ENCODE measurements at places on chromosomes 1 and 21. TPM values are rescaled to one million over a fixed set of nuclear protein-coding genes. Genes with fewer than 3 reads are reported as not detected.

Gene FCER1G
- 0.63 TPM for total RNA-seq

Gene SLC22A15
- total RNA-seq = 0.36 TPM

Gene AADACL4
- not detected for total RNA-seq

Gene AGBL4
- not detected for total RNA-seq

Gene HSF2BP
- total RNA-seq = 1.3 TPM

Gene FCRL3
- 0.05 TPM for total RNA-seq

DNA sequence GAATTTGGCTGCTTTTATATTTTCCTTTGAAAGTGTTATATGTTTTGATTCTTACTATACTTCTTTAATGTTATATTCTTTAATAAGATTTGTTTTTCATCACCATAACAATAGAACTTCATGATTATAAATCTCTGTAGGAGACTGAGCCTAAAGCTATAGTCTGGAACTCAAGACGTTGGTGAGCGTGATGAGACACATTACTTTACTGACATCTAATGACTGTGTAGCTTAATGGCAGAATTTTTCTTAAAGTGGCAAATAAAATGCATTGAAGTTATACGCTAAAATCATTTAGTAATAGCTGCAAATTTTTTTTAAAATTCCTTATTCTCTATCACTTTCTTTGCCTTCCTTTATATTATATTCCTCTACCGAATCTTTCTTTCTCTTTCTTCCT, 56.1 kb upstream of the HAO2 start:
- H3K27me3 ChIP-seq = peaks cover 26% of the 10 kb centered on the region
- H3K36me3 ChIP-seq = no peaks in the 10 kb centered on the region
- H3K27ac ChIP-seq = no peak overlapping the region
- no peak for DNase-seq
- peaks cover 2% of the 10 kb centered on the region for H3K4me1 ChIP-seq

DNA sequence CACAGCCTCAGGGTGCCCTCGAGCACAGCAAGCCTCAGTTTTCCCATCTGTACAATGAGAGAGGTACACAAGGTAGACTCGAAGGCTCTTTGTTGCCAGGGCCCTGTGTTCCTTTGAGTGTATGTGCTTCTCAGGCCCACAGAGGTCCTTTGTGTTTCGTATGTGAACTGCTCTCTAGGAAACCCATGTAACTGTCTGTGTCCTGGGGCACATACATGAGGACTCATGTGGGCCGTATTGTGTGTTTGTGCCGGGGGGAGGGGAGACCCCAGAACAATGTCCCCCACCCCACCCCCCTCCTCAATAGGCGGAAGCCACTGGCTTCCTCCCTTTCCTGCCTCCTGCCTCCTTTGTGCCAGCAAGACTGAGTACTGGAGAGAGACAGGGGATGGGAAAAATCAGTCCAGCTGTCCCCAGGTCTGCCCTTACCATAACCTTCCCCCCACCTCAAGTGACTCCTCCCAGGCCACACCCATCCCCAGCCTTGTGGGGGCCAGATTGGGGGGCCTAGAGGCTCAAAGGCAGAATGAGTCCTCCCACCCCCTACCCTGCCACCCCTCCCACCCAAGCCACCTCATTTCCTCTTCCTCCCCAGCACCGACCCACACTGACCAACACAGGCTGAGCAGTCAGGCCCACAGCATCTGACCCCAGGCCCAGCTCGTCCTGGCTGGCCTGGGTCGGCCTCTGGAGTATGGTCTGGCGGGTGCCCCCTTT, at the start of gene TIE1:
Gene TIE1 (plus strand): TSS at position 605 of the 717 bp plus-strand sequence. CDS start 90 bp downstream, at position 695.
- no peaks in the 10 kb centered on the region for H3K27me3 ChIP-seq
- no peak within 1 kb of the TSS for H3K27ac ChIP-seq
- DNase-seq = no peak
- peaks cover 15% of the 10 kb centered on the region for H3K4me1 ChIP-seq
- H3K36me3 ChIP-seq = no peaks in the 10 kb centered on the region
- no peak within 1 kb of the TSS for H3K4me3 ChIP-seq

GRCh38 chr1:204292740-204293139, 67.0 kb downstream of the PLEKHA6 start:
- H3K27ac ChIP-seq = no peak overlapping the region
- DNase-seq = no peak
- H3K4me1 ChIP-seq = peaks cover 4% of the 10 kb centered on the region
- no peaks in the 10 kb centered on the region for H3K36me3 ChIP-seq
- H3K4me3 ChIP-seq = no peak overlapping the region
- H3K27me3 ChIP-seq = peaks cover 40% of the 10 kb centered on the region

DNA sequence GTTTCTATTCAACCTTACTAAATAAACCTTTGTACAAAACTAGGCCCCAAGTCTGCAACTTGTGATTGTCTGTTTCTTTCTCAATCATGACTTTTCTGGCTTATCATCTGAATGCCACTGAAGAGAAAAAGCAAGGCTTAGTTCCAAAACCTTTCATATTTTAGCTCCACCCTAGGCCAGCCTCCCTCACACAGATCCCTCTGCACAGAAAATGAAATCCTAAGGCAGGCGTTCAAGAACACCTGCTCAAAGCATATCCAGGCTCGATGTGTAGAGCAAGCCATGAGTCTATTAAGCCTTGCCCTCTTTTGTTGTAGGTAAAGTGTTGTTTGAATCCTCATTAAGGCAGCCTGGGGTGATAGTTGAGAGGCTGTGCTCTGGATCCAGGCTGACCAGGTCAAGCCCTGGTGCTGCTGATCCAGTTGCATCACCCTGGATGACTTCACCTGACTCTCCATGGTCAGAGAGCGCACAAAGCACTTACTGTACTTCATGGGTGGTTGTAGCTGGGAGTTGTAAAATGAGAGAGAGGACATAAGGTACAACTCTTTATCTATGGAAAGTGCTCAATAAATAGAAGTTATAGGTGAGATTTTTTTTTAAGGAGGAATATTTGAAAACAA, 39.0 kb downstream of the FYB2 start:
- no peaks in the 10 kb centered on the region for H3K27me3 ChIP-seq
- H3K4me3 ChIP-seq = no peak overlapping the region
- H3K27ac ChIP-seq = no peak overlapping the region

GRCh38 chr21:35697321-35697808, 363.0 kb downstream of the SETD4 start:
- DNase-seq = no peak
- H3K4me1 ChIP-seq = no peaks in the 10 kb centered on the region
- H3K27ac ChIP-seq = no peak overlapping the region
- peaks cover 10% of the 10 kb centered on the region for H3K27me3 ChIP-seq
- H3K36me3 ChIP-seq = no peaks in the 10 kb centered on the region

GRCh38 chr1:41478118-41478748, 6.2 kb downstream of the EDN2 start:
- no peaks in the 10 kb centered on the region for H3K36me3 ChIP-seq
- no peak overlapping the region for H3K4me3 ChIP-seq
- peaks cover 2% of the 10 kb centered on the region for H3K4me1 ChIP-seq
- no peak overlapping the region for H3K27ac ChIP-seq
- H3K27me3 ChIP-seq = peaks cover 4% of the 10 kb centered on the region

- no peak overlapping the region for H3K27ac ChIP-seq
- peaks cover 8% of the 10 kb centered on the region for H3K4me1 ChIP-seq
- no peak for DNase-seq
These were observed 16.7 kb downstream of the SOAT1 start for GRCh38 chr1:179310291-179310690.

- no peaks in the 10 kb centered on the region for H3K27me3 ChIP-seq
- no peak overlapping the region for H3K27ac ChIP-seq
- no peak for DNase-seq
- H3K4me1 ChIP-seq = peaks cover 2% of the 10 kb centered on the region
- H3K36me3 ChIP-seq = peaks cover 16% of the 10 kb centered on the region
These were observed 86.5 kb downstream of the PATJ start for GRCh38 chr1:61828805-61829204.

GRCh38 chr1:154962156-154962749, 671 bp upstream of the PYGO2 start:
- H3K36me3 ChIP-seq = peaks cover 44% of the 10 kb centered on the region
- peak overlapping the region; percentile 90 for H3K4me3 ChIP-seq
- no peaks in the 10 kb centered on the region for H3K27me3 ChIP-seq
- peak overlapping the region; percentile 88 for H3K27ac ChIP-seq
- H3K4me1 ChIP-seq = peaks cover 24% of the 10 kb centered on the region

- peaks cover 9% of the 10 kb centered on the region for H3K4me1 ChIP-seq
- peaks cover 73% of the 10 kb centered on the region for H3K27me3 ChIP-seq
- DNase-seq = no peak
- no peak overlapping the region for H3K27ac ChIP-seq
These were observed 2.1 kb downstream of the LHX8 start for GRCh38 chr1:75136195-75136815.

DNA sequence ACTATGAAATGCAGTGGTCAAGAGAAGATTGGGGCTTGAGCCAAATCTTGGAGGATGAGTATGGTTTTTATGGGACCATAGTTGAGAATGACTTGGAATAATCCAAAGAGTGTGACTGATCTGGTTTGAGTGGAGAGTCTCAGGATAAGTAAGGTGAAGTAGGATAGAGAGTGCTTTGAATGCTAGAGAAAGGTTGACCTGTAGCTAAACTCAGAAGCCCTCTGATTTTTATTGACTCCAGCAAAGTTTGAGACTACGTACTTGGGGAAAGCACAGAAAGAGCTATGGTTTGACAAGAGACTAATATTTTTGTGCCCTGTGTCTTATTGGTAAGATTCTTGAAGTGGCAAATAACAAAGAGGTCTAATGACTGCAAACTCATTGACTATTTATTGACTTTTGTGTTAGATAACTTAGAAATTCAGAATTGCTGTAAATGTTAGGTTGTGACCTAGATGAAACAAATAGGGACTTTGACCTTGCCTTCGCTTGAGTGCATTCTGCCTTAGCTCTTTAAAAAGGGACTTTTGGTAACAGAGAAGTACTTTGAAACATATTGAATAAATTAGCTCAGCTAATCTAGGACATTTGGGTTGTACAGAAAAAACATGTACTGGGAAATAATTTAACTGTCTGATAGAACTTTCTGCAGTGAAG, 35.1 kb downstream of the UAP1 start:
- H3K36me3 ChIP-seq = peaks cover 16% of the 10 kb centered on the region
- no peak overlapping the region for H3K4me3 ChIP-seq
- no peak overlapping the region for H3K27ac ChIP-seq
- H3K27me3 ChIP-seq = no peaks in the 10 kb centered on the region
- no peaks in the 10 kb centered on the region for H3K4me1 ChIP-seq
- no peak for DNase-seq

DNA sequence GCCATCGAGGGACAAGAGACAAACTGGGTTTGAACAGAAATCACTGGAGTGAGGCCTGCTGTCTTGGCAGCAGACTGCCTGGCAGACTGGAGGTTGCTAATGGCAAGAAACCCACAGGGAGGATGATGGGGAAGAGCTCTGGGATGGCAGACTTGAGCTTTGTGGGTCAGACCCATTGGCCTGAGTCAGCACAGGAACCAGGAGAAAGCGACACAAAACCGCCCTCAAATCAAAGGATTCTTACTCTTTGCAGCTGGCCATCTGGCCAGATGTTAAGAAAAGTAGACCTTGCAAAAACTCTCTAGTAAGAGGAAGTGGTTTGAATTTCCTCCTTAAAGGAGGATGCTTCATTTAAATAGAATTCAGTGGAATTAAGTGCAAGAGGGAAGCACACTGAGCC, 195.2 kb upstream of the JUN start:
- peak overlapping the region; percentile 55 for H3K4me3 ChIP-seq
- DNase-seq = no peak
- peaks cover 27% of the 10 kb centered on the region for H3K4me1 ChIP-seq
- H3K36me3 ChIP-seq = no peaks in the 10 kb centered on the region
- no peak overlapping the region for H3K27ac ChIP-seq
- H3K27me3 ChIP-seq = no peaks in the 10 kb centered on the region

DNA sequence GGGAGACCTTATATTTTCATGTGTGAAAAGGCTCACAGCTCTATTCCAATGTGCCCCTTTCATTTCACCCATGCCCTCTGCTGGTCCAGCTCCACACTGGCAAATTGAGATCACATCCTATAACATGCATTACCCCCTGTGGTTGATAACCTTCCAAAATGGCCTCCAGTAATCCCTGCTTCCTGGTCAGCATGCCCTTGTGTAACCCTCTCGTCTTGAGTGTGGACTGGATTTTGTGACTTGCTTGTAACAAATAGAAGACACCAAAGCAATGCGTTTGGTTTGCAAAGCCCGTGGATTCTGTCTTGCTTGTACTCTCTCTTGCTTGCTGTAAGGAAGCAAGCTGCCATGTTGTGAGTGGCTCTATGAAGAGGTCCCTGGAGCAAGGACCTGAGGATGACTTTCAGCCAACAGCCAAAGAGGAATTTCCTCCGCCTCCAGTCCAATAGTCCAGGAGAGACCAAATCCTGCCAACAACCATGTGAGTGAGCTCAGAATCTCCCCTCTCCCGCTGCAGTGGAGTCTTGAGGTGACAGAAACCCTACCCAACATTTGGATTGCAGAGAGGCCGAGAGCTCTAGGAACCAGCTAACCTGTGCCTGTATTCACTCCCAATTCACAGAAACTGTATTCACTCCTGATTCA, 17.4 kb downstream of the KCNA10 start:
- H3K4me1 ChIP-seq = peaks cover 3% of the 10 kb centered on the region
- peaks cover 15% of the 10 kb centered on the region for H3K27me3 ChIP-seq
- DNase-seq = no peak
- no peak overlapping the region for H3K4me3 ChIP-seq
- H3K27ac ChIP-seq = no peak overlapping the region
- H3K36me3 ChIP-seq = no peaks in the 10 kb centered on the region

DNA sequence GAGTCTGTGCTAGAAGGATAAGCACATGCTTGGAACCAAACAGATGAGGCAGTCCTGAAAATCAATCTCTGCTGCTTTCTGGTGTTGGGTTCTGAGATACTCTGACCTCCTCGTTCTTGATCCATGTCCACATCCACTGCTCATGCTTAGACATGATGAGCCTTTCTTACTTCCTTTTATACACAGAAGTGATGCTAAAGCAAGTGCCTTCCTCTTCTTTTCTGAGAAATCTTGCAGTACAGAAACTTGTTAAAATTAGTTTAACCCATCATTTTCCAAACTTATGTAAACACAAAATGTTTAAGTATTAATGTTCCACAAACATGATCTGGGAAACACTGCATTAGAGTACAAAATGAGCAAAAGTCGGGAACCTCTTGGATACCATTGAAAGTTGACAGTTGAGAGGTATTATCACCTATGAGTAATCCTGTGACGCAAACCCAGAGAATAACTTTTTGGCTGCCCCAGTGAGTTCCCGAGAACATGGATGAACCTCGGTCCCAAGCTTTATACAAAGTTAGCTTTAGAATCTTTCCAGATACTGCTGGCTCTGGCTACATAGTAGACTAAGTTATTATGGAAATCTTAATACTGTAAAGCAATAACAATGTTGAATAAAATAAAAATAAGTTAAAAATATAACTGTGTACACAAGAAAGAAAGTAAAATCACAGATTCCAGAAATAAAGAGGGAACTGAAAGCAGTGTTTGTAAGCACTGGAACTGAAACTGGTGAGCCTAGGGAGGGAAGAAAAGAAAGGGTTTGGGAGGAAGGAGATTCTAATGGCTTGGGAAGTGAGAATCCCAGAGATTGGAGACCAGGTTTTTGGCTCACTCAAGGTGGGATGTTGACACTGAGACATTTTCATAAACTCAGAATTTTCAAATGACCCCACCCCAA, 429.3 kb upstream of the RUNX1 start:
- peaks cover 37% of the 10 kb centered on the region for H3K4me1 ChIP-seq
- H3K27ac ChIP-seq = peak overlapping the region; percentile 38
- peaks cover 10% of the 10 kb centered on the region for H3K36me3 ChIP-seq

Data from activated CD4-positive, alpha-beta T cell treated with anti-CD3 and anti-CD28 coated beads, Interleukin-2, amount 10 ng/mL, durations not matched to agents 24 days and 14 days (primary cell).